ENCODE measurements at places on chromosomes 5 and 9.

- DNase-seq = no peak
Observed at GRCh38 chr5:150278916-150279315, 10.7 kb downstream of the CAMK2A start.

- no peak for DNase-seq
Observed at GRCh38 chr5:181176254-181176952, 28.6 kb downstream of the TRIM7 start.

- no peak for DNase-seq
Observed at GRCh38 chr9:87067426-87067825, 120.1 kb upstream of the GAS1 start.

DNA sequence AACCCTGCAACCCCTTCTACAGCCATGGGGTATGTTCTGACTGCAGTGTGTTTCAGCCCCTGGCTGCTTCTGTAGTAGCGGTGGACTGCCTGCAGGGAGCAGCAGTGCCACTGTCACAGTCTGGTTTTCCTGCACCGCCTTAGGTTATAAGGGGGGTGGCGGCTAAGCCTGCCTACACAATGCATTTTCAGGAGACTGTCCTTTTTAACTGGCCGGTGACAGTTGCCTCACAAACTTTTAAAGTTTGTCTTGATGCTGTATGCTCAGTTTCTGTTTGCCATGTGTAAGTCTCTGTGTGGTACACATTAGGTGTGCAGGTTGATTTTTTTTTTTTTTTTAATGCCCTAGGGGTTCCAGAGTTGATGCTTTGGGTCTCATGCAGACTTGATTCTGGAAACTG lies 53.0 kb downstream of the NUP214 start:
- peak; percentile 57 for DNase-seq

DNA sequence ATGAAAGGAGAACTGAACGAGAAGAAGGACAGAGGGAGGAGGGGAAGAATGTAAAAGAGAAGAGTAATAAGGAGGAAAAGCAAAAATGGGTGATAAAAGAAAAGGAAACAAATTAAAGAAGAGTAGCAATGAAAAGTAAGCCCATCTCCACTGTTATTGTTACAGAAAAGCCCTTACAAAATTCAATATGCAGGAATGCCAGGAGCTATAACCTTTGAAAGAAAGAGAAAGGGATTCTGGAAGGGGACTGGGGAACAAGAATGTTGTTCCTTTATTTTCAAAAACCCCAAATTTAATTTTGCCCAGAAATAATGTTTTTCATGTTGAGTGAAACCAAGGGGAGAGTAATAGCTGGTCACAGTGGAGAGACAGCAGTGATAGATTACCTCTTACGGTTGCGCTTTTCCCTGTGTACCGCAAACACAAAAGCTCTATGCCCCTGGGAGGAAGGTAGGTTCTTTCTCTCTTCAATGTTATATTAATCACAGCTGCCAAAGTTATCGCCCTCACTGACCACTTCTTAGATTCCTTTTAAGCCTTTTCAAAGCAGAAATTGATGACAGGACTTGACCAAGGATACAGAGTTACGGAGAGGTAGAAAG lies 86.7 kb downstream of the BRINP1 start:
- DNase-seq = no peak

GRCh38 chr9:125948887-125949596 lies 201.9 kb downstream of the PBX3 start:
- DNase-seq = no peak

GRCh38 chr5:72255670-72256069 lies 64.4 kb downstream of the MRPS27 start:
- DNase-seq = no peak

GRCh38 chr9:112029921-112030444 lies 133.4 kb downstream of the UGCG start:
- DNase-seq = no peak

All from stimulated activated CD8-positive, alpha-beta memory T cell treated with anti-CD3 and anti-CD28 coated beads, Interleukin-7, amount 100 ng/mL, for 4 hours (primary cell).